ENCODE measurements at places on chromosomes 13 and 19. TPM values are rescaled to one million over a fixed set of nuclear protein-coding genes. Genes with fewer than 3 reads are reported as not detected.

GRCh38 chr13:33743438-33744368 is 74.2 kb upstream of the RFC3 start:
- peaks cover 15% of the 10 kb centered on the region for H3K4me1 ChIP-seq
- no peak overlapping the region for H3K4me3 ChIP-seq
- no peaks in the 10 kb centered on the region for H3K27me3 ChIP-seq
- peak overlapping the region; percentile 10 for H3K27ac ChIP-seq

GRCh38 chr13:76635232-76636230 is 250.7 kb downstream of the KCTD12 start:
- H3K4me3 ChIP-seq: no peak overlapping the region
- no peaks in the 10 kb centered on the region for H3K36me3 ChIP-seq
- DNase-seq: no peak
- no peaks in the 10 kb centered on the region for H3K27me3 ChIP-seq
- H3K27ac ChIP-seq: no peak overlapping the region

DNA sequence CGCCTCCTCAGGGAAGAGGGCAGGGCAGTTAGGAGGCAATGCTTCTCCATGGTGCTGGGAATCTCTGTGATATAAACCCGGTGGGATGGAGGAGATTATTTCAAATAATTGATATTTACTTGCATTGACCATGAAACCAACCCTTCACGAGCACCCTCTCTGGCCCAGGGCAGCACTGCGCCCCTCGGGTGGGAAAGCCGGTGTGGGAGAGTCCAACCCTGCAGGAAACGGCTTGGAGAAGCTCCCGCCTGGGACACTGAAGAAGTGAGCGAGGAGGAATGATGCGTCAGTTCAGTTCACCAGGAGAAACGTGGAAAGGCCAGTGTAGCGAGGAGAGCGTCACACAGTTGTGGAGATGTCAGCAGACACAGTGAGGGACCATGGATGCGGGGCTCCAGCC is 99.9 kb downstream of the COL4A2 start:
- no peak overlapping the region for H3K4me3 ChIP-seq
- peaks cover 1% of the 10 kb centered on the region for H3K4me1 ChIP-seq
- H3K27ac ChIP-seq: no peak overlapping the region
- H3K36me3 ChIP-seq: no peaks in the 10 kb centered on the region
- peaks cover 56% of the 10 kb centered on the region for H3K27me3 ChIP-seq
- no peak for DNase-seq

DNA sequence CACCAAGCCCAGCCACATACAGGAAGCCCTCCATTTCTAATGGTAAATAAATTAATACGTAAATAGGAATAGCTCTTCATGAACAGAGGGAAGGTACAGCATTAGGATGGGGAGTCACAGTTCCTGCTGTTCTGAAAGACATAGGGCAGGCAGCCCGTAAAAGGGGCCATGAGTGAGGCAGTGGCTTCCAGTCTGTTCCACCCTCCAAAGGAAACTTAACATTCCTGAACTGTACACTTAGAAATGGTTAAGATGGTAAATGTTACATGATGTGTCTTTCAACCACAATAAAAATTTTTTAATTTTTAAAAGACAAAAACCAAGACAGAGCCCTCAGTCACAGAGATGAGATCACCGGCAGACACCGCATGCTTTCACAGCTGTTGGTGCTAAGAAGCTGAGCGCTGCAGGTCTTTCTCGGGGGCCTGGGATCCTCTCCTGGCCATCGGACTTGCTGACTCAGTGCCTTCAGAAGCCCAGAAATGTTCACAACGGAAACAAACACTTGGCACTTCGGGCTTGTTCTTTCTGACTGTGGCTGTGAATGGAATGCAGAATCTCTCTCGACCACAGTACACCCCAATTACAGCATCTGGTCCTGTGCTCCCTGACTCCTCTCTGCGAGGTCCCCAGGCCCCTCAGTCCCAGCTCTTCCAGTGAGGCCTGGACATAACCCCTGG is 36.4 kb downstream of the EPS15L1 start:
- peaks cover 19% of the 10 kb centered on the region for H3K4me1 ChIP-seq
- H3K36me3 ChIP-seq: peaks cover 15% of the 10 kb centered on the region
- no peak for DNase-seq
- H3K27ac ChIP-seq: no peak overlapping the region
- H3K4me3 ChIP-seq: no peak overlapping the region

DNA sequence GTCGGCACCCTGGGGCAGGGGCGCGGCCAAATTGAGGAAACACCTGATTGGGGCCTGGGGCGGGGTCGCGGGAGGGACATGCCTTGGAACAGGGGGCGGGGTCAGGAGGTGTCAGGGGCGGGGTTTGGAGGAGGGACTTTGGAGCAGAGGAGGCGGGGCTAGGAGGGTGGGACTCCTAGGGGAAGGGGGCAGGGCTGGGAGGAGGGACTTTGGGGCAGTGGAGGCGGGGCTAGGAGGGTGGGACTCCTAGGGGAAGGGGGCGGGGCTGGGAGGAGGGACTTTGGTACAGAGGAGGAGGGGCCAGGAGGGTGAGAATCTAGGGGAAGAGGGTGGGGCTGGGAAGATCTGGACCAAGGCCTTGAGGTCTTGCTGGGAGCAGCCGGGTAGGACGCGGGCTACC is 21.9 kb downstream of the GRIN2D start:
- H3K36me3 ChIP-seq: no peaks in the 10 kb centered on the region
- no peak overlapping the region for H3K27ac ChIP-seq
- peaks cover 23% of the 10 kb centered on the region for H3K4me1 ChIP-seq
- peaks cover 27% of the 10 kb centered on the region for H3K27me3 ChIP-seq
- DNase-seq: peak; percentile 77
- H3K4me3 ChIP-seq: peak overlapping the region; percentile 82

DNA sequence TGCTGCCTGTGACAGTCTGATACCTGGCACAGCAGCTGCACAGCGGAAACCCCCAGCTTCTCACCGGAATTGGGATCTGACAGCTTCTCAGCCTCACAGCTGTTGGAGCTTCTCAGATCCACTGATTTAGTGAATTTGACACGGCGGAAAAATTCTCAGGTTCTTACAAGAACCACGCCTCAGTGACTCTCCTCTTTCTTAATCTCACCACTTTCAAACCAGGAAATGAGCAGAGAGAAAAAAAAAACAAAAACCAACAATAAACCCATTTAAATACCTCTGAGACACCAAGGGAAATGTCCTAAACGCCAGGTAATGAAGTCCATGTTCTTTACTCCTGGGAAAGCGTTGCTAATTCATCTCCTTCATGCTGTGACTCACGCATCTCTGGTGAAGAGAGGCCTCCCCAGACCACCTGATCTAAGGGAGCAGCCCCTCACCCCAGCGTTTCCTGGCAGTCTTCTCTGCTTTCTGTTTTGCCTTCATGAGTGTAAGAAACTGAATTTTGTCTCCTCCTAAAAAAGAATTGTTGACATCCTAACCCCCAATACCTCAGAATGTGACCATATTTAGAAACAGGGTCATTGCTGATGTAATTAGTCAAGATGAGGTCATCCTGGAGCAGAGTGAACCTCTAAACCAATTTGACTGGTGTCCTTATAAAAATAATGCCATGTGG is 15.9 kb upstream of the IZUMO2 start:
- no peak for DNase-seq
- no peak overlapping the region for H3K27ac ChIP-seq
- H3K27me3 ChIP-seq: peaks cover 3% of the 10 kb centered on the region
- peaks cover under 1% of the 10 kb centered on the region for H3K4me1 ChIP-seq

DNA sequence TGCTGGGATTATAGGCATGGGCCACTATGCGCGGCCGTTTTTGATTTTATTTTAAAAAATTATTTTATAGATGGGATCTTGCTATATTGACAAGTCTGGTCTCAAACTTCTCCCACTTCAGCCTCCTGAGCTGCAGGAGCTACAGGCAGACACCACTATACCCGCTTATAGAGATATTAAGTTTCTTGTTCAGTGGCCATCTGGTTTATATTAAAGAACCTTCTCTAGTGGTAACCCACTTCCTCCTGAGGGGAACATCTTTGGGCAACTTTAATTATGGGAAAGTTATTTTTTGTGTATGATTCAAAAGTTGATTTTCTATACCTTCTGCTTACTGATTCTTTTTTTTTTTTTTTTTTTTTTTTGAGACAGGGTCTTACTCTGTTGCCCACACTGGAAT is 172.7 kb downstream of the KLF5 start:
- no peak overlapping the region for H3K27ac ChIP-seq
- no peaks in the 10 kb centered on the region for H3K27me3 ChIP-seq
- peaks cover 6% of the 10 kb centered on the region for H3K36me3 ChIP-seq
- no peak overlapping the region for H3K4me3 ChIP-seq
- H3K4me1 ChIP-seq: peaks cover 28% of the 10 kb centered on the region

DNA sequence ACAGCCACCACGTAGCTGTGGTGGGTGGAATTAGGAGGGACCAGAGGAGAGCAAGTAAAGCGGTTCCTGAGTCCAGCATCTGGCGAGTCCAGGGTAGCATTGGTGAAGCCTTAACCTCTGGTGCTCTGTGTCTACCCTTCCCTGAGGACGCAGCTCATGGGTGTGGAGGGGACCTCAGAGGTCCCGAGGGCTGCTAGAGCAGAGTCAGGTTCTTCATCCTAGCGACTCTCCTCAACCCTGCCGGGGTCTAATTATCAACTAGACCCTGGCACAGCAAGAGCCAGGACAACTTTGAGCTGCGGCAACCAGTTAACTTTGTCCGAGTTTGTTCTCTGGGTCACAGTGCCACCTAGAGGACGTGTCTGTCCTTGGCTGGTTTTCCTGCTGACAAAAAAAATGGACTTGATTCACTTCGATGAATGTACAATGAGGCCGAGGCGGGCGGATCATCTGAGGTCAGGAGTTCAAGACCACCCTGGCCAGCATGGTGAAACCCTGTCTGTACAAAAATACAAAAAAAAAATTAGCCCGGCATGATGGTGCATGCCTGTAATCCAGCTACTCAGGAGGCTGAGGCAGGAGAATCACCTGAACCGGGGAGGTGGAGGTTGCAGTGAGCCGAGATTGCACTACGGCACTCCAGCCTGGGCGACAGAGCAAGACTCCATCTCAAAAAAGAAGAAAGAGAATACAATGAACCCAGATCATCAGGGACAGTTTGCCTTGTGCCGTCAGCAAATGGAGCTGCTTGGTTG is 25.0 kb downstream of the TSSK6 start:
- peak overlapping the region; percentile 73 for H3K4me3 ChIP-seq
- peak overlapping the region; percentile 99 for H3K27ac ChIP-seq
- DNase-seq: peak; percentile 75
- H3K4me1 ChIP-seq: peaks cover 35% of the 10 kb centered on the region
- H3K27me3 ChIP-seq: no peaks in the 10 kb centered on the region

- peaks cover 15% of the 10 kb centered on the region for H3K4me1 ChIP-seq
- DNase-seq: peak; percentile 62
- no peaks in the 10 kb centered on the region for H3K36me3 ChIP-seq
- peaks cover 35% of the 10 kb centered on the region for H3K27me3 ChIP-seq
- H3K27ac ChIP-seq: no peak within 1 kb of the TSS
Measured at GRCh38 chr19:48752496-48753365, at the start of gene FUT1. Gene FUT1 (minus strand): TSS chr19:48752641. CDS start chr19:48751281, 1,360 bp downstream.

GRCh38 chr19:33414667-33415605 is 41.4 kb downstream of the CEBPG start:
- no peaks in the 10 kb centered on the region for H3K36me3 ChIP-seq
- DNase-seq: no peak
- peaks cover 2% of the 10 kb centered on the region for H3K4me1 ChIP-seq
- no peak overlapping the region for H3K27ac ChIP-seq

DNA sequence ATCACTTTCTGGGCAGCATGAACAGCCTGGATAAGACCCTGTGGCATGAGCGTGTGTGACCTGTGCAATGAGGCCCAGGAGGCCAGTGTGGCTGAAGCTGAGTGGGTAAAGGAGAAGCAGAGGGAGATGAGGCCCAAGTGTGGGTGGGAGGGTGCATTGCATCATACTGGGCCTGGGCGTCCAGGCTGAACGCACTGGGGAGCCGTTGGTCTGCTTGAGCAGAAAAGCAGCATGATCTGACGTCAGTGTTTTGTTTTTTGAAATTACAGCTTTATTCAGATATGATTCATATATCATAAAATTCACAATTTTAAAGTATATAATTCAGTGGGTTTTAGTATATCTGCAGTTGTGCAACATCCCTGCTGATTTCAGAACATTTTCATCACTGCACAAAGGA is 409.7 kb downstream of the HS6ST3 start:
- H3K4me3 ChIP-seq: no peak overlapping the region
- H3K36me3 ChIP-seq: no peaks in the 10 kb centered on the region
- H3K27me3 ChIP-seq: no peaks in the 10 kb centered on the region
- no peaks in the 10 kb centered on the region for H3K4me1 ChIP-seq
- no peak overlapping the region for H3K27ac ChIP-seq

DNA sequence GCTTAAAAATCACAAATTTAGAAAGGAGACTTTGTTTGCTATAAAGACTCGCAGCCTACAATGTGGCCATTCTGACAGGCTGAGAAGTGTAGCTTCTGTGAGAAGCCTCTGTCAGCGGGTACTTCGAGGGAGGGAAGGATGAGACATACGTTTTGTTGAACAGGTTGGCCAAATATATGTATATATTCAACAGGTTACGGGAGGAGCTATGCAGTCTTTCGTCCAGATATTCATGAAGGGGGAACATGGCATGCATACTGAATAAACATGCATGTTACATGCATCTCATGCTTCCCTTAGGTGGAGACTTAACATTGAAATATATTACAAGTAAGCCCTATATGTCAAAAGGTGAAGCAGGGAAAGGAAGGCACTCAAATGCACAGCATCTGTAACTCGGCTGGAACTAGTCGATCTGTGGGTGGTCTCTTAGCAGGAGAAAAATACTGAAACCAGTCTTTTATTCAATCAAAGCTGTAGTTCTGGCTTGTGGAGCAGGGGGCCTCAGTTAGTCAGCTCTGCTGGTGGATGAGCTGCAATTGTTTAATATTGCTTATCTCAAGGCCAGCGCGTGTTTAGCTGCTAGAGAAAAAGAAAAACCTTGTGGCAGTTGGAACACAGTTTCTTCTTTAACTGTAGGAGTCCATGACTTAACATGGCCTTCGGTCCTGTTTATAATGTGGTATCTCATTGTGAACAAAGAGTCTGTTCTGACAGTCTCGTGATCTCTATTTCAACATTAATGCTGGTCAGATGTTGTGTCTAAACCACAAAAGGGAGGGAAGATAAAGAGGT is 94.3 kb downstream of the FAM216B start:
- no peaks in the 10 kb centered on the region for H3K4me1 ChIP-seq
- peaks cover 27% of the 10 kb centered on the region for H3K27me3 ChIP-seq
- H3K27ac ChIP-seq: no peak overlapping the region

DNA sequence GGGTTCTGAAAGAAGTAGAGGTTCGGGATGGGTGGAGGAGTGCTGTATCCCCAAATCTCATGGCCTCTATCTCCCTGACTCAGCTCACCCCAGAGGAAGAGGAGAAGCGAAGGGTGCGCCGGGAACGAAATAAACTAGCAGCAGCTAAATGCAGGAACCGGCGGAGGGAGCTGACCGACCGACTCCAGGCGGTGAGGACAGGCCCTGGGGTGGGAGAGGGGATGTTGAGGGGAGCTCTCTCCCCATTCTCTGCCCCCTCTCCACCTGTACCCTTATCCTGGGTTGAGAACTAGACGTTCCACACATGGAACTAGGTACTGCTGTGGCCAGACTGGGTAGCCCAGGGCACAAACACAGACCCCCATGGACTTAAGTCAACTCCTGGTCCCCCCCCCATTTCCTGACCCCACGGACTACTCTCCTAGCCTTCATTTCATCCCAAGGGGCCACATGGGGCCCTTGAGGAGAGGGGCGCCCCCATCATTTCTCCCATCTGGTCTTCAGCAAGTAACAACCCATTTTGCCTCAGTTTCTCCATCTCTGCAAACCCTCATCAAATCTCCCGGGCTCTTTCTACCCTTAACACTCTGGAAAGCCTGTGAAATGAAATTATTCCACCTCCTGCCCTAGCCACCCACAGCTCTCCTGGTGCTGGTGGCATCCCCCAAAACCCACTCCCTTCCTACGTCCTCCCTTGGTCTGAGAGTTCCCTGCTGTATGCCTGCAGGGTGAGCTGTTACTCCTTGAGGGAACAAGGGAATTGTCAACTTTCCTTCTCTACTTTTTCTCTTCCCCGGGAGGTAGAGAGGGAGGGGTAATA is 3.5 kb downstream of the FOSB start:
- H3K4me1 ChIP-seq: peaks cover 22% of the 10 kb centered on the region
- no peaks in the 10 kb centered on the region for H3K36me3 ChIP-seq
- DNase-seq: no peak
- no peak overlapping the region for H3K4me3 ChIP-seq
- H3K27me3 ChIP-seq: peaks cover 46% of the 10 kb centered on the region
- peak overlapping the region; percentile 31 for H3K27ac ChIP-seq

TMC4 gene
- total RNA-seq: 3.0 TPM

Measured in activated naive CD8-positive, alpha-beta T cell treated with anti-CD3 and anti-CD28 coated beads, Interleukin-2, amount 10 ng/mL, durations not matched to agents 7 days and 5 days (primary cell).